Ovary (tissue), 10 donors: ENCODE measurements at places on chromosomes 5 and 9. TPM values are rescaled to one million over a fixed set of nuclear protein-coding genes. Genes with fewer than 3 reads are reported as not detected.

- no peak for DNase-seq
Observed at GRCh38 chr5:72018143-72018803, 89.0 kb upstream of the MAP1B start.

GRCh38 chr5:22649074-22649473 lies 204.1 kb downstream of the CDH12 start:
- DNase-seq = no peak

DNA sequence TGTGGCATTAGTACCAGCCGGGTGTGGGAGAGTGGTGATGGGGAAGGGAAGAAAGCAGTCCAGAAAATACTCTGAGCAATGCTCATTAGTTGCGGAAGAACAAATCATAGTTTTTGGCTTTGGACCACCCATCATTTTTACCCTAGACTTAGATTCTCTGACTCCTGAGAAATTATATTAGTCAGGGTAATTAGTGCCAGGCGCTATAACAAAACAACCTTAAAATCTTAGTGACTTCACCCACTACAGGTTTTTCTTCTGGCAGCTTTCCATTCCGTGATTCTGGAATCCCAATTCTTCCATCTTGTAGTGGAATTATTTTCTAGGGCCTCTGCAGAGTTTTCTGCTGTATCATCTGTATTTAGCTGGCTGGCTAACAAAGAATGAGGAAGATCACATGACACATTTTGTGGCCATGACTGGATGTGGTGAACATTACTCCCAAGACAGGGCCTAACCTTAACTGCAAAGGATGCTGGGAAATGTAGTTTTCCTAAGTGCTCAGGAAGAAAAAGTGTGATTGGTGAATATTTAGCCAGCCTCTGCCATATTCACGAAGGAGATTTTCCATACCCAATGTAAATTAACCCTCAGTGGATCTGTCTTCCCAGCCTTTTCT lies 373.0 kb upstream of the MEF2C start:
- DNase-seq = no peak

DNA sequence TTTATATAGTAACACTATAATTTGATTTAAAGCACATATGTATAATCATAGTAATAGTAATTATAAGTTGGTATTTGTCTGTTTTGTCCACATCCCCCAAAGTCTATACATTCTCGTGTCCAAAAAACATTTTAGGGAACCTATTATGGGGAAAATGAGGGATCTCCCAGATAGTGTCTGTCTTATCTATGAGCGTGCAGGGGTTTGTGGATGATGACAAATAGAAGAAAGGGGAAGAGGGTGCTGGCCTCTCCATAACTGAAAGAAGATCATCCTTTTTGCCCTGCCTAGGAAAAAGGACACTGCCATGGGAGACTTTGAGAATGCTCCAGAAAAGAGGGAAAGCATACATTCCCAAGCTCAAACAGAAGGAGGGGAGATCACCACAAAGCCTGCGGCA lies 45.3 kb downstream of the C5orf22 start:
- no peak for DNase-seq

GRCh38 chr9:88230612-88231011 lies 92.3 kb upstream of the SPATA31C2 start:
- no peak for DNase-seq

- no peak for DNase-seq
Observed at GRCh38 chr5:79124607-79125006, 13.0 kb downstream of the BHMT start.

DNA sequence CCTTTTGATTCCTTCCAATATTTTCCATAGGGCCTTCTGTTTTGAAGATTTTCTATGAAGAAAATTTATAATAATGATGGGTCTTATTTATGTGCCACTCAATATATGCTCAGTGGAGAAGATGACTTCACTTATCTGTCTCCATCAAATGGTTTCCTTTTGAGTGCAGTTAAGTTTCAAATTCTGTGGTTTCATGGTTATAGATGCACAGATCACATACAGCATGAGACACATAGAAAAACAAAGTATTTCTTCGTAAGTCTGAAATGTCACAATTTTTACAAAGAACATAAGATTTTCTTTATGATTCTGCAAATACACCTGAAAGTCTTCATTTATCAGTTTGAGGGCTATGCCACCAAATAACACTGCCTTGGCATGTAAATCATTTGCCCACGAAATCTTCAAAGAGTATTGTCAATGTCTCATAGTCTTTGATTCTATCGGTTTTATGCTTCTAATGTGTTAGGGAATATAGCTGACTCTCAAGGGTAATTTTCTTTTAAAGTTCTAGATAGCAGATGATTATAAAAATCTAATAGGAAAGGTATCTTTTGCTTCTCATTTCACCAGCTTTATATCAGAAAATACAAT lies 14.1 kb downstream of the CFAP95 start:
- no peak for DNase-seq

DNA sequence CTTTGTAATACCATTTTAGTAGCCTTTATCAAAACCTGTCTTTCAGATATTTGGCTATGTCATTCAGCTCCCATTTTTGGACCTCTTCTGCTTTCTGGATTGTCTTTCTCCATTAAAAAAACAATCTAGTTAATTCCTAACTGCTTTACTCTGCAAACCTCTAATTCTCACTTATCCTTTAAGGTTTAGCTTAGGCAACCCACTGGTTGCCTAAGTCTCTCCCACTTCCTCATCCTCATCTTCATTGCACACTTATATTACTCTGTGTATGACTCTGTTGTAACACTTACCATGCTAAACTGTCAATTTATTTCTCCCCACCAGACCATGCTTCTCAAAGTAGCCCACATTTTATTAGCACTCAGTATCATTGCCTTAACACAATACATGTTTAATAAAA lies 205.0 kb upstream of the DMRTA1 start:
- no peak for DNase-seq

DNA sequence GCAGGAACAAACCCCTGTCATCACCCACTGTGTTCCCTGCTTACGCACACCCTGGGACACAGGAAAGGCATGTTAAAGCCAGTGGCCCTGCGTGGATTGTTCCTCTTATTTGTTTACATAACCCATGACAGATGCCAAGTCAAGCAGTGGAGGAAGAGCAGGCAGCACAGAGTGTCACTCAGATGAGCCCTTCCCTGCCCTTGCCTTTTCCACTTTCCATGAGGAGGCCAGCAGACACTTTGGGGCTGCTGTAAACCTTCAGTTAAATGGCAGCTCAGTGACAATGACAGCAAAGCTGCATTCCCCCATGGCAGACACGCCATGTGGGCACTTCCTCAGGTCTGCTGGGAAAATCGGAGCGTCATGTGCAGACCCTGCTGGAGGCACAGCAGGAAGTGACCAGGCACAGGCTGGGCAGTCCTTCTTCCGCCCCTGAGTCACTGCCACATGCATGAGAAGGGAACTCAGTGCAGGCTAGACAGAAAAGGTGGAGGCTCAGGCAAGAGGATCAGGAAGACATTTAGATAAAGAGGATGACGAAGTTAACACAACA lies 216.8 kb upstream of the PIK3R1 start:
- DNase-seq = no peak

- no peak for DNase-seq
Observed at GRCh38 chr9:72960446-72960845, 7.6 kb upstream of the ALDH1A1 start.

GRCh38 chr5:146051678-146052077 lies 53.7 kb downstream of the PLAC8L1 start:
- DNase-seq = no peak

DNA sequence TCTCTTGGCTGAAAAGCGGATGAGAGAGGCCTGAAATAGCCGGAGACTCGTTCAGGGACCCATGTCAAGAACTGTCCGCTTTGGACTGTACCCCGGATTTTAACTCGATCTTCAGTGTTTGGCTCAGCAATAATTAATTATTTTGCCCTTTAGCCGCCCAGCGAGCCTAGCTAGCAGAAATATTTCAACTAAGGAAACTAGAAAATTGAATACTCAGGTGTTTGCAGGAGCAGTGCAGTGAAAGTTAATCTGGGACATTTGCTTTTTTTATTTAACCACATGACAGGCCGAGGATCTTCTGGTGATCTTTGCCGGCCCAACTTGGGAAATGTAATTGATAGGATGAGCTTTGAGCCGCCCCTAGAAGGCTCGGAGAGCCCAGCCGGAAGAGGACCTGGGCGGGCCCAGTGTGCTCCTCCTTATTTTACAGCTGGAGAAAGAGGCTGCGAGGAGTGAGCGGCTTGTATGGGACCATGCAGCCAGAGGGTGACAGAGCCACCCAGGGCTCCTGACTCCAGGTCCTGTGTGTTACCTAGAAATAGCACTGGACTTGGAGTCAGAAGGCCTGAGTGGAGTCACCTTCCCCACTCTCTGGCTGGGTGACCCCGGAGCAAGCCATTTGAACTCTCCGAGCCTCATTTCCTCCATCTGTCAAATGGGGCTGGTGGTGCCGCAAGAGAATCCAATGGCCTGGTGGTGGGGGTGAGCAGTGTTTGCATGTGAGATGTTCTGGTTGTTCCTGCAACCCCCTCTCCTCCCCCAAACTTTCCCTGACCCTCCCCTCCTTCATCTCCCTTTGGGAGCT lies 2.4 kb downstream of the PPARGC1B start:
- DNase-seq = peak; percentile 29

- DNase-seq = no peak
Observed at GRCh38 chr5:142281966-142282365, 42.9 kb downstream of the SPRY4 start.

DNA sequence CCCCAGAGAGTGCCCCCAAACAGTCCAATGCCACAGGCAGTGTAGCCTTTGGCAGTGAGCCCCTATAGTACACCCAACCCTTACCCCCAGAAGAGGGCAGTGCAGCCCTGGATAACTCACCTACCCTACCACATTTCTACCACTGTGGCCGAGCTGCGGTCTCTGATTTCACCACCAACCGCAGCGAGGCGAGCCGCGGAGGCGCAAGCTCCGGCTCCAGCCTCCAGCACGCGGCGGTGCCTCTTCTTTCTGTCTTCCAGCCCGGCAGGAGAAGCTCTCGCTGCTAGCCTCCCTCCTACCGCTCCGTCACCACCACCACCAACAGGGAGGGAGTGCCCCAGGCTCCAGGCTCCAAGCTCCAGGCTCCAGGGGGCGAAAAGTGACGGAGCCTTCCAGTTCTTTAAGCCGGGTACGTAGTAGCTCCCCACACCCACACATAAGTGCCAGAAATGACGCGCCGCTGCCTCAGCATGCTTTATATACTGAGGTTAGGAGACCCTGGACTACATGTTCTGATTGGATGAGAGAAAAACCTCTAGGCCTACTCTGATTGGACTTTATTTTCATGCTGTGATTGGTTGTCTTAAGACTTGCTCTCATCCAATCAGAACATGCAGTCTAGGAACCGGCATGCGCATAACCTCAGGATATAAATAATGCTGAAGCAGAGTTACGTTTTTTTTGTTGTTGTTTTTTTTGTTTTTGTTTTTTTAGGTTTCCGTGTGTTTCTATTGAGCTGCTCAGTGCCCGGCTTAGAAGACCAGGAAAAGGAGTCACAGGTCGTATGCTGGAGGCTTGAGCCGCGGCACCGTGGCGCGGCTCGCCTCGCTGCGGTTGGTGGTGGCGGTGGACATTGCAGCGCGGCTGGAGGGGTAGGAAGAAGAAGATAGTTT lies at the start of gene PCAT7:
Gene PCAT7 (plus strand): TSS at position 645 of the 893 bp plus-strand sequence.
- no peak for DNase-seq

DNA sequence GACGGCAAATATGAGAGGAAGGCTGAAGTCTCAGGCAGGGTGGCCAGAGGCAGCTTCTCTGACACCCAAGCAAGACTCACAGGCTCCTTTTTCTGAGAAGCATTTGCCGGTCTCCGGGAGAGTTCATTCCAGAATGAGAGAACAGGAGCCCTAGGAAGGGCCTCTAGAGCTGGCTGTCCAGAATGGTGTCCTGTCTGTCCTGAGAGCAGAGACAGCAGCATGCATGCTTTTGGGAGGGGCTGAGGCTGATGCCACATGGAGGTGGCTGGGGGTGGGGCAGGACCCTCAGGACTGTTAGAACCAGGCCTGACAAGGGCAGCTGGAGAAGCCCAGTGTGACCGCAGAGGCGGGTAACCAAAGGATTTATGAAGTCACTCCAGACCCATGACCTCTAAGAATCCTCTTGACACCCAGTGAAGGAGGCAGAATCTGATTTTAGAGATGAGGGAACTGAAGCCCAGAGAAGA lies 60.0 kb downstream of the SHB start:
- DNase-seq = no peak

DNA sequence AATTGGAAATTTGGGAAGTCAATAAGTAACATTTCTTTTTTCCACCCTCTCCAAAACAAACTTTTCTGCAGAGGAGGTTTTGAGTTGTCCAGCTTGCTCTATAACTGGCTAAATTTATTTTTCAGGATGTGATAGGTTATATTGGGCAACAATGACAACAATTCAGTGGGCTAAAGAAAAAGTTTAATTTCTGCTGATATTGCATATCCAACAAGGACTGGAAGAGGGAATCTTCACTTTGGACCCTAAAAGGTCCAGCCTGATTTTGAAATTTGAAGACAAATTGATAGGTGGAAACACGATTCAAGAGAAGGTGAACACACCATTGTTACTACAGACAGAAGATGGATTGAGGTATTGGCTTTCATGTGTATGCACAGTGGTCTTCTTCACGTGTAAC lies 393.1 kb downstream of the BRINP1 start:
- no peak for DNase-seq

GRCh38 chr5:33531824-33532223 lies 91.1 kb downstream of the TARS1 start:
- DNase-seq = no peak

DNA sequence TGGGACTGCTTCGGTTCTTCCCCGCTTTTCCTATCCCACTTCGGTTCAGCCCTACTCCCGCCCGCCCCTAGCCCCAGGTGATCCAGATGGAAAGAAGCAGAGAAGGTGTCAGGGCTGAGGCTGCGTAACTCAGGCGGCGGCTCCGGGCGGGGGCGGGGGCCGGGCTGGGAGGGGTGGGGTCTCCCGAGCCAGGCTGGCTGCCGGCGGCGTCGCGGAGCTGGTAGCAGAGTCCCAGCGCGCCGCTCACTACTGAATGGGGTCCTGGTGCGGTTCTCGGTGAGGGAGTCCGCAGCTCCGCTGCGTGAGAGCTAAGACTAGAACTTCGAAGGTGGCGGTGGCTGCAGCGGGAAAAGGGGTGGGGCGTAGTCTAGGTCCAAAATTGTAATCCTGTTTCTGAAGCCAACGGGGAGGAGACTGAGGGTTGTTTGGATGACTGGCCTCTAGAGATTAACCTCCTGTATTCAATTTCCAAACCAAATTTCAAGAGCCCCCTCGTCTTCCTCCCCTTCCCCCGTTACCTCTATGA lies 1.4 kb downstream of the PRR16 start:
- DNase-seq = no peak

DNA sequence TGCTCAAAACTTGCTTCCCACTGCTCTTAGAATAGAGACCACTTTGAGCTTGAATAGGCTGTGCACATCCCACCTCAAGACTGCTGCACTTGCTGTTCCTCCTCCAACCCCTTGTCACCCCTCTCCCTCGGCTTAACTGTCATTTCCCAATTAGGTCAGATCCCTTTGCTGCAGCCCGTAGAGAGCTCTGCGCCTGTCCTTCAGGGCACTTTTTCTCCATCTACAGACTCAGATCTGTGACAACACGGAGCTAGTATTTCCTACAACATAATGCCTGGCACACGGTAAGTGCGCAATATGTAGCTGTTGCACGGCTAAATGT lies 485 bp upstream of the HABP4 start:
- no peak for DNase-seq

- DNase-seq = no peak
Observed at GRCh38 chr5:43773478-43773844, 170.5 kb downstream of the NNT start.

The DAB2IP gene
- total RNA-seq = 79.0 TPM

The ADAMTS2 gene
- total RNA-seq = 31.8 TPM

The PCBD2 gene
- total RNA-seq = 13.1 TPM

The TPPP gene
- 4.8 TPM for total RNA-seq

The STOM gene
- total RNA-seq = 79.3 TPM

The PCDHGA6 gene
- 14.5 TPM for total RNA-seq

The EFCAB9 gene
- not detected for total RNA-seq

The MYOZ3 gene
- 1.2 TPM for total RNA-seq

The RNF183 gene
- not detected for total RNA-seq

The SLC34A1 gene
- not detected for total RNA-seq

The GLRA1 gene
- total RNA-seq = not detected
